RWPE2 (cell line): ENCODE measurements at places on chromosomes 12 and 14.

- no peak for DNase-seq
These were observed 2.1 kb upstream of the IL23A start for GRCh38 chr12:56336361-56337167.

- DNase-seq, result no peak
These were observed 381.5 kb upstream of the STXBP6 start for GRCh38 chr14:25431211-25432076.

DNA sequence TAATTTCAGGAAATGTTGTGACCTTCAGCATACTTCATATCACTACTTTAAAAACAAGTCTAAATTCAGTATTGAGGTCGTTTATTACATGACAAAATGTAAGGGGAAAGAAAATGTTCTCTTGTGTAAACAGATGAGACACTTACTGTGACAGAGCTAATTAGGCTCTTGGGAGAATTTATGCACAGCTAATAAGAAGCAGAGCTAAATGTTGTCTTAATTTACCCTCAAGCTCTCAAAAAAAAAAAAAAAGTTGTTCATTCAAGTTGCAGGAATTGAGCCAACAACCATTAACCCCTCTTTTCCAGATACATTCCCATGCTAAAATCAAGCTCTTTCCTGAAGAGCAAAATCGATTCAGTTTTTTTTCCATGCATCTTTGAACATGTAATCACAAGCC, 1419.4 kb downstream of the FSCB start:
- DNase-seq, result no peak

DNA sequence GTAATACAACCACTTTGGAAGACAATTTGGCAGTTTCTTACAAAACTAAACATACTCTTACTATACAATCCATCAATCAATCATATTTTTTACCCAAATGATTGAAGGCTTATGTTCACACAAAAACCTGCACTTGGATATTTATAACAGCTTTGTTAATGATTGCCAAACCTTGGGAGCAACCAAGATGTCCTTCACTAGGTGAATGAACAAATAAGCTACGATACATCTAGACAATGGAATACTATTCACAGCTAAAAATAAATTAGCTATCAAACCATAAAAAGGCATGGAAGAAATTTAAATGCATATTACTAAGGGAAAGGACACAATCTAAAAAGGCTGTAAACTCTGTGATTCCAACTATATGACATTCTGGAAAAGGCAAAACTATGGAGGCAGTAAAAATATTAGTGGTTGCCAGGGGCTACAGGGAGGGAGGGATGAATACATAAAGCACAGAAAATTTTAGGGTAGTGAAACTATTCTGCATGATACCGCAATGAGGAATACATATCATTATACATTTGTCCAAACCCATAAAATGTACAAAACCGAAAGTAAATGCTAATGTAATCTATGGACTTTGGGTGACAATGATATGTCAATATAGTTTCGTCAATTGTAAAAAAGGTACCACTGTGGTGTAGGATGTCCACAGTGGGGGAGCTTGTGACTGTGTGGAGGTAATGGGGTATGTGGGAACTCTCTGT, 70.5 kb downstream of the GPR65 start:
- no peak for DNase-seq

GRCh38 chr14:53055003-53055402, 98.1 kb downstream of the DDHD1 start:
- no peak for DNase-seq

DNA sequence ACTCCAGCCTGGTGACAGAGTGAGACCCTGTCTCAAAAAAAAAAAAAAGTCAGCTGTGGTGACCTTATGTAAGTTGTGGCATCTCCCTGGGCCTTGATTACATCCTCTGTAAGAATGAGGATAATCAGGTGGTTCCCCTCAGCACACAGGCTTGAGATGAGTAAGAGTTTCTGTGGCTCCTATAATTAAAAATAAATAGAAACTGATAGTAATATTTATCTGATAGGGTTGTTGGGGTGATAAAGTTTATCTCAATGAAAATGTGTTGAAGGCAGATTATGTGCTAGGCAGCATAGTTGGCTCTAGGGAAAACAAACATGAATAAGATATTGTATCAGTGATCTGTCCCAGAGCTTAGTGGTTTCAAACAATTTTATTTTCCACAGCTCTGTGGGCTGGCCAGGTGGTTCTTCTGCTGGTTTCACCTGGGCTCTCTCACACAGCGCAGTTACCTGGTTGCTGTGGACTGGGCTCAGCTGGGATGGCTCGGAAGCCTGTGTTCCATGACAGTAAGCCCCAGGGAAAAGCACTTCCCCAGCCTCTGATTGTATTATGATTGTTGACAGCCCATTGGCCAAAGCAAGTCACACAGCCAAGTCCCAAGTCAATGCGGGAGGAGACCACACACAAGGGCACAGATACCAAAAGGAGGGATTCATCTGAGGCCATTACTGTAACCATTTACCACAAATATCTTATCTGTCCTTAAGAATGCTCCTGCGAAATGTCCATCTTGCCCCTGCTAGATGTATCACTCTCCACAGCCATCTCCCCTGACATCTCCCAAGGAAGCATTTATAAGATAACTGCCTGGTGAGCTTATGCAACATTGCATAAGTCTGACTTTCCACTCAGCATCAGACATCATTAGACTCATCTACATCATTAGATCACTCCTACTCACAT, 151.7 kb downstream of the NUAK1 start:
- DNase-seq, result no peak

GRCh38 chr12:46602474-46602873, 223.3 kb downstream of the SLC38A4 start:
- no peak for DNase-seq

GRCh38 chr12:99111600-99111999, 466.5 kb downstream of the APAF1 start:
- no peak for DNase-seq

- no peak for DNase-seq
These were observed 1.2 kb downstream of the DYRK2 start for GRCh38 chr12:67649570-67650387.

DNA sequence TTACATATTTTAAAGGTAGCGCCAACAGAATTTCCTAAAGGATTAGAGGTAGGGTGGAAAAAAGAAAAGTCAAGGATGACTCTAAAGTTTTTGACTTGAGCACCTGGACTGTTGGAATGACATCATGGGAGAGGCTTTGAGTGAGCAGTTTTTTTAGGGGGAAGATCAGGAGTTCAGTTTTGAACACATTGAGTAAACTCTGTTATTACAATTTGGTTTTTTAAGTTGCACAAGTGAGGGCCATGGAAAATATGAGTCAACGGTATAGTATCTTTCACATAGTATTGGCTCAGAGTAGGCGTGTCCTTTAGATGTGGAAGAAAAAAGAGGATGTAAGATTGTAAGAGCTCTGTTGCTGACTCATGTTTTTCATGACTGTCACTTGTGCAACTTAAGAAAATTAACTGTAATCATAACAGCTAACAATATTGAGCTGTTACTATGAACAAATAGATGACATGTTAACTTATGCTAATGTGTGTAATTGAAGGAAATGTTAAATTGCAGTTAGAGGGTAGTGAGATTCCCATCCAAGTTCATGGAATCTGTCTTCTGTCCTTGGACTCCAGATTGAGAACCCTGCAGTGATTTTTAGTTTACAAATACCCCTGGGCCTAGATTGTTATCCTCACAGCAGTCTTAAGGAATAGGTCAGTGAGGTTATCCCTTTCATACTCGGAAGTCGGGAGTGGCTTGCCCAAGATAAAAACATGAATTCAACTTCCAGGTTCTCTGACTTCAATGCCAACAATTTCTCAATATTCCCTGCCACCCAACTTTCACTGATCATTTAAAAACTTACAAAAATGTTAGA, 48.2 kb upstream of the ATP2B1 start:
- no peak for DNase-seq

DNA sequence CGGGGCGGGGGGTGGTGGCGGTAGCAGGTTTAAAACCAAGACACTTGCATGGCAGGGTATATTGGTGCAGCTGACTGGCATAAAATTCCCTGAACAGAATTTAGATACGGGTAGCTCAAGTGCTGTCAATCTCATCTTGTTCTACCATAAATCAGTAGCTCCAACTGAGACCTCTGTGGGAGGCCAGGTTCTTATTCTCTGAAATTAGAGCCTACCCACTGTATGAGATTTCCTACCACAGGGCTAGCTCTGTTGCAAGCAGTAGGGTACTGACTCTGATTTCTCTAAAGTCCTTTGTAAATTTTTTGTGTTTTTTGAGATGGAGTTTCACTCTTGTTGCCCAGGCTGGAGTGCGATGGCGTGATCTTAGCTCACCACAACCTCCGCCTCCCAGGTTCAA, 3.3 kb upstream of the RPLP0 start:
- no peak for DNase-seq
